ENCODE measurements at places on chromosomes 16 and 17. TPM values are rescaled to one million over a fixed set of nuclear protein-coding genes. Genes with fewer than 3 reads are reported as not detected.

The SOST gene
- not detected for total RNA-seq

GRCh38 chr16:47976636-47977210, 179.1 kb downstream of the ABCC12 start:
- no peak for DNase-seq

DNA sequence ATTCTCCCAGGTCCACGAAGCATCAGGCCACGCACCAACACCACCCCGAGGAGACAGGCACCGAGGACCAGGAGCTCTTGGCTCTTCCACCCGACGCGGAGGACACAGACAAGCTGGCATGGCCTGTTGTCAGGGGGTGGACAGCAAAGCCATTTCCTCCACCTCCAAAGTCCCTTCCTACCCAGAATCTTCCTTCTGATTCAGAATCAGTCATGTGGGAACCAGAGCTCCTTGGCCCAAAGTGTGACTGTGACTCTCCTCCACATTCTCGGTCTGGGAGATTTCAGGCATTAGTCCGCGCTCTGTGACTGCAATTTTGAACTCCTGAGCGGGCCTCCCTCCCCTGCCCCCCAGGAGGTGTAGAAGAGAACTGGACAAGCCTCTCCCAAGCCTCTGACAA, 9.2 kb downstream of the DNAH17 start:
- DNase-seq: no peak

The MSLN gene
- total RNA-seq: 94.6 TPM

DNA sequence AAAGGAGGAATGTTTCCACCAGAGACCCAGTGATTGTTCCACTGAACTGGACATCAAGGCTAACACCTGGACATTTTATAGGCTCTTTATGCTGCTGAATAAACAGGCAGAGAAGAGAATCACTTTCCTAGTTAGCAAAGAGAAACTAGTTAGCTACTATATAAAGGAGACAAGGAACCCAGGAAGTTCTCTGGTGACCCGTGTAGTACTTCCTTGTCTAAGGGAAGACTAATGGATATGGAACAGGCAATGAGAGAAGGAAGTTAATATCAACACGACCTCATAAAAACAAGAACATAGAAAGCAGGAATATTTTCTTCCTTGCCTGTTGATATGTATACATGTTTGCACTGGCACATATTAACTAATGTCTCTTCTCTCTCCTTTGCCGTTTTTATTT, 30.8 kb upstream of the RPL38 start:
- DNase-seq: no peak
